NCI-H524 treated with DMSO at 0.1 percent for 48 hours (cell line): ENCODE measurements at places on chromosomes 1 and 21.

- no peak for DNase-seq
These were observed 153.9 kb upstream of the GREM2 start for GRCh38 chr1:240765732-240766363.

DNA sequence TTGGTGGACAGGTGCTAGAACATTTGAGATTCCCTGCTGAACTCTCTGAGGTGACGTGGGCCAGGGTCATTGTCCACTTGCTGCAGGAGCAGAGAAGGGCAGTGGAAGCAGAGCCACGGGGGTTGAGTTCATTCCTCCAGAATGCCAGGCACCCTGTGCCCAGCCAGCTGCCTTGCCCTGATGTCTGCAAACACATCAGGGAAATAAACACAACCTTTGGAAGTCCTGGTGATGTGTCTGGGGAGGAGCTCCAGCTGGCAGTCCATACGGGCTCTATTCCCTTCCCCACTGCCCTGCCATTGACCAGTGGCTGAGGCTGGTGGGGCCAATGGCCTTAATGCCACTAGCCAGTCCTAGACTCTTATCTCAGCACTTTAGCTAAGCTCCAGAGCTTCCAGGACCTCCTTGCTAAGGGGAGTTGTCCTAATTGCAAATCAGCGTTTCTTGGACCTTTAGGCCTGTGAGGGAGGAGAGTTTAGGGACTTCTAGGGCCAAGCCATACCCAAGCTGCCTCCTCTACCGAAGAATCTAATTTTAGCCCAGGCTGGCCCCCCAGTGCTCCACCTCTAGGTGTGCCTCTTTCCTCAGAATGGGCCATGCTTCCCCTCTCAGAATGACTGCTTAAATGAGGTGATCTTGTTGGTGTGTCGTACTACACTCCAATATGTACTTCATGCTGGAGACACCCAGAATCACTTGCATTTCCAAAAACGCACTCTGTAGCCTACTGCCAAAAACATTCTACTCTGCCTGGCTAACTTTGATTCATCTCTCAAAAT, 25.9 kb upstream of the MFSD2A start:
- DNase-seq = no peak

- no peak for DNase-seq
These were observed 35.0 kb downstream of the USP24 start for GRCh38 chr1:55180075-55180670.

DNA sequence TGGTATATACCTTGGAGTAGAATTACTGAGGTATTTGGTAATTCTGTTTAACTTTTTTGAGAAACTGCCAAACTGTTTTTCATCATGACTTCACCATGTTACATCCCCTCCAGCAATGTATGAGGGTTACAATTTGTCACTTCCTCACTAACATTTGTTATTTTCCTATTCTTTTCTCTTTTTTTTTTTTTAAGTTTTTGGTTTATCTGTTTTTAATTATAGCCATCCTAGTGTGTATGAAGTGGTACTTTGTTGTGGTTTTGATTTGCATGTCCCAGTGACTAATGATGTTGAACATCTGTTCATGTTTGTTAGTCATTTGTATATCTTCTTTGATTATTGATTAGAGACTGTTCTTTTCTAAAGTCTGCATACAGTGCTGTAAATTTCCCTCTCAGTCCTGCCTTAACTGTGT, 147.3 kb downstream of the HS2ST1 start:
- no peak for DNase-seq
